ENCODE measurements at places on chromosomes 2 and 18.

- no peak for DNase-seq
Observed at GRCh38 chr2:76745605-76746004, 776.6 kb downstream of the LRRTM4 start.

GRCh38 chr2:39728941-39729351 is 50.1 kb downstream of the THUMPD2 start:
- DNase-seq = peak; percentile 2

- DNase-seq = no peak
Observed at GRCh38 chr2:68193144-68193543, 35.5 kb downstream of the PNO1 start.

GRCh38 chr2:48482313-48482712 is 47.6 kb upstream of the STON1 start:
- no peak for DNase-seq

GRCh38 chr18:27964811-27965210 is 212.1 kb downstream of the CDH2 start:
- no peak for DNase-seq

- DNase-seq = no peak
Observed at GRCh38 chr18:78693429-78693828, 286.2 kb upstream of the SALL3 start.

DNA sequence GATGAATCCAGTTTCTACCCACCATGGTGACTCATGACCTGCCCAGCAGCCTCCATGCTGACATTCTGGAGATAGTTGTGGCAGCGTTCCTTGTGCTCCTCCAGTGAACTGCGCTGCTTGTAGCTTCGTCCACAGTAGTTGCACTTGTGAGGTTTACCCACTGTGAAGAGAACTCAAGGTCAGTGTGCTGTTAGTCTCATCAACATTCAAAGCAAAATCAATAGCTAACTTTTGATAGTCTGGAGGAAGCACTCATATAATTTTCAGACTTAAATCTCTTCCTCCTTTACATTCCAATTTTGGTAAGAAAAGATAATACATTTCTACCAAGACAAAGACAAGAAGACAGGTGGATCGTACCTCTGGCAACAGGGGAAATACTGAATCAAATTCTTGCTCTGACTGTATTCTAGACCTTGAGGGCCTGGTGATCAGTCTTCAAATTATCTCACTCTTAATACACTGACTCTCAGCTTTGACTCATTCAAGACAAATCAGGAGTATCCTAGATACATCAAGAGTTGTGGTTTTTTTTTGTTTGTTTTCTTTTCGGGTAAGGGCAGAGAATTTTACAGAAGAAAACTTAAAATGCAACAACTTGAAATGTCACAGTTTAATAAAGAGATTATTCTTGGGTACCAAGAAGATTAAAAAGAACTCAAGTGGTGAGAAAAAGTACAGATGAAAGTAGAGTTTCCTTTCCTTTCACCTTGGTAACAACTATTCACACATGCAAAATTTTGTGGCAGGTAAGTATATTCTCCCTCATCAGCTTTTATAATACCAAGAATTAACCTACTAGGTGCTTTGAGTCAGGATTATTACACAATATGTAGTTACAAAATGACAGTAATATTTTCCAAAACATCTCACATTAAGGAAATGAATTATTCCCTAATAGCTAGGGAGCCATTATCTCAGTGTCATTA is 129.2 kb downstream of the IKZF2 start:
- DNase-seq = no peak

DNA sequence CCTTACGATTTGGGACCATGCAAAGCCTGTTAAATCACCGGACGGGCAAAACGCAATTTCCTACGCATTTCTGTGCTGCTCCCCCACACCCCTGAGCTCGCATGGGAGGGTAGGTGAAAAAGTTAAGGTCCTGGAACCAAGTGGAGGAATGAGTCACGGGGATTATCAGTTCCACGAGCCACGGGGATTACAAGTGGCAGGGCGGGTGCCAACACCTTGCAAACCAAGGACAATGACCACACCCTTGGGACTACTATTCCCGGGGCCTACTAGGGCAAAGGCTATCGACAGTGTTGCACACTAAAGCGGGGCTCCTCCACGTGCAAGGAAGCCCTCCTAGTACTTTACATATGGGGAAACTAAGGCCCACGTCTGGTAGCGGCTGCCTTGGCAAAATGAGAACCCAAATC is 447 bp downstream of the RETSAT start:
- peak; percentile 12 for DNase-seq

- DNase-seq = no peak
Observed at GRCh38 chr2:5766561-5766960, 74.4 kb downstream of the SOX11 start.

DNA sequence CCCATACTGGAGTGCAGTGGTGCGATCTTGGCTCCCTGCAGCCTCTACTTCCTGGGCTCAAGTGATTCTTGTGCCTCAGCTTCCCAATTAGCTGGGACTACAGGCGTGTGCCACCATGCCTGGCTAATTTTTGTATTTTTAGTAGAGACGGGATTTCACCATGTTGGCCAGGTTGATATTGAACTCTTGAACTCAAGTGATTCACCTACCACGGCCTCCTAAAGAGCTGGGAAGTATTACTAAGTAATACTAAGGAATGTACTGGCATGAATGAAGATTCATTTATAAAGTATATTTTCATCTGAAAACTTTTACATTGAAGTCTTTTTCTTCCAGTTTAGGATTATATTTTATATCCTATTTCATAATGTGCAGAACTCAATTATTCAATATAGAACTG is 38.1 kb downstream of the NUP35 start:
- no peak for DNase-seq

DNA sequence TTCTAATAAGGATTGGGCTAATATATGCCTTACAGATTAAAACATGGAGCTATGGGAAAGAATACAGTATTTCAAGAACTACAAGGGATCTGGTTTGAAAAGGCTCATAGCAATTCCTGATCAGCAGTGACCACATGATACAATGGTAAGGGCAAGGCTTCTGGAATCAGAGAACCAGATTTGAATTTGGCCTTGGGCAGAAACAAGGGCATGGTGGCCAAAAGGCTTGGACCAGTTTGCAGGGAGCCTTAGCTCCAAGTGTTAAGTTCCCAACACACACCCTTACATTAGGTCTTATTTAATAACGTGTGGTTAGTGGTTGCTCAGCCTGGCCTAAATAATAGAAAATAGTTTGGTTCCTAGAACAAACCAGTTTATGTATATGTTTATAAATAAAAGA is 87.7 kb downstream of the ZAP70 start:
- DNase-seq = no peak

GRCh38 chr2:216803791-216804190 is 56.1 kb downstream of the TNP1 start:
- no peak for DNase-seq

DNA sequence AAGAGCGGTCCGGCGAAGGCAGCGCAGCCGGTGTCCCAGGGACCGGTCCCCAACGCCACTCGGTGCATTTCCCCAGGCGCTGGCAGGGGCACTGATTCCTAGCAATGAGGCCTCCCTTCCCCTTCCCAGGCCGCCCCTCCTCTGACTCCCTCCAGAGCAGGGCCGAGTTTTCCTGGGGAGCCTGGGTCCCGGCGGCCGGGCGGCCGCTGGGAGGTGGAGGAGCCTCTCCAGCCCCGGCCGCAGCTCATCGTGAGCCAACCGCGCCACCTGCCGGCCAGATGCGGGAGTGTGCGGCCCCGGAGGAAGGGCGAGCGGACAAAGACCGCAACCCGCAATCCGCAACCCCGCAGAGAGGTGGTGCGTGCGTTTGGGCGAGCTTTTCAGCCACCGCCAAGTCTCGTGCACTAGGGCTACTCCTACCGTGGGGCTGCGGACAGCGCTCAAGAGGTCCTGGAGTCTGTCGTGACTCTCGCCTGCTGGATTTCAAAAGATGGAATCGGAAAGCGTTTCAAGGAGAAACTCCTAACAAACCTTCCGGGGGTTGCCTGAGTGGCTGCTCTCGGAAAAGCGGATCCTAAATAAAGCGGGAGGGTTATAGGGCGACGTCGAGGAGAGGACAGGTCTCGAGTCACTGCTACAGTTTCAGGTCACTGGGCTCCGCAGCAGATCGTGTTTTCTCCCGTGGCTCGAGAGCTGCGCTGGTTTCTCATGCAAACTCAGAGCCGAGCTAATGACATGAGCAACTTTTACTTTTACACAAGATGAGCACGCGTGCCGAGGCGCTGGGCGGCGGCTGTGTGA is 1.5 kb upstream of the EPHA4 start:
- peak; percentile 22 for DNase-seq

GRCh38 chr2:82487354-82487753 is 1971.7 kb downstream of the SUCLG1 start:
- DNase-seq = no peak

GRCh38 chr2:127623388-127624319 is 22.3 kb upstream of the GPR17 start:
- DNase-seq = no peak

GRCh38 chr18:4801151-4801550 is 346.0 kb upstream of the DLGAP1 start:
- no peak for DNase-seq

GRCh38 chr18:23568281-23569138 is 17.8 kb downstream of the NPC1 start:
- DNase-seq = no peak

DNA sequence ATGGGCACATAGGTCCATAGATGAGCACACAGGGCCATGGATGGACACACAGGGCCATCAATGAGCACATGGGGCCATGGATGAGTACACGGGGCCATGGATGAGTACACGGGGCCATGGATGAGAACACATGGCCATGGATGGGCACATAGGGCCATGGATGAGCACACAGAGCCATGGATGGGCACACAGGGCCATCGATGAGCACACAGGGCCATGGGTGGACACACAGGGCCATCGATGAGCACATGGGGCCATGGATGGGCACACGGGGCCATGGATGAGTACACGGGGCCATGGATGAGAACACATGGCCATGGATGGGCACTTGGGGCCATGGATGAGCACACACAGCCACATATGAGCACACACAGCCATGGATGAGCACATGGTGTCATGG is 192.6 kb upstream of the HDAC4 start:
- no peak for DNase-seq

- no peak for DNase-seq
Observed at GRCh38 chr2:2501454-2502200, 170.6 kb upstream of the MYT1L start.

- no peak for DNase-seq
Observed at GRCh38 chr2:19793132-19793750, 108.5 kb downstream of the TTC32 start.

DNA sequence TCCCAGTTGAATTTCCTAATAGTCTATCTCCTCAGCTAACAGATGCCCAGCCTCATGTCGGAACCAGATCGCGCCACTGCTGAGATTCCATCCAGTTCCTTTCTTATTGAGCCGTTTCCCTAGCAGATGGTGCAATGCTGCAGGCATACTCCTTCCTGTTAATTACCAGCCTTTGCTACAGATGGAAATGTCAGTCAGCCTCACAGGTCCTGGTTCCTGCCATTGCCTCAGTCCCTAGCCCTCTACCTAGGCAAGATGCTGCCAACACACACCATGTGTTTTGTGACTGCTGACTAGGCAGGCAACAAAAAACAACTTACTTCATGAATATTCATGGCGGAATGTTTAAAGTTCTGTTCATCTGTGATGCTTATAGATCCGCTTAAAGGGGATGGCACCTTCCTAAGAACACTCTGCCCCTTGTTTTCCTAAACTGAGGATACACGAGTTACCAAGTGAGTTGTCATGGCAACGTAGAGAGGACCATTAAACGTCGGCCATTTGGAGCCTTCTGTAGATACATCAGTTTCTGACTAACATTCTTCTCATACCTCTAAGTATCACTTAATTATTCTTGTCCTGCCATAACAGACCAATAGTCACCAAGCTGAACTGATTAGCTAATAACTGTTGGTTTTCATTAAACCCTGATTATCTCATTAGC is 749.5 kb downstream of the RNF144A start:
- no peak for DNase-seq

DNA sequence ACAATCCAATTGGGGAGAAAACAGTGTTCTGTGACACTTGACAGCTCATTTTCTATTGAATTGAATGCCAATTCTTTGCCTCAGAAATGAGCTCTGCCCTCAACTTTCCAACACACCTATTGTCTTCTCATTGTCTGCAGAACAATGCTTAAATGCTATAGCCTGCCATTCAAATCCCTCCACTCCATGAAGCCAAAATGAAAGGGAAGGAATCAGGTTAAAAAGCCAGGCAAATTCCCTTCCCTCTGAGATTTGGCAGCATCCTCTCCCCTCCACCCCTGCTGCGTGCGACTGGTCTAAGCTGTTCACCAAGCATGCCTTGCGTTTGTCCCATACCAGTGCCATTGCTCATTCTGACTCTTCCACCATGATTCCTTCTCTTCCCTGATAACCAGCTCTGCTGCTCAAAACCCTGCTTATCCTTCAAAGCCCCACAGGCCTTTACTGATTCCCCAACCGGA is 32.4 kb upstream of the TMEM131 start:
- no peak for DNase-seq

- no peak for DNase-seq
Observed at GRCh38 chr2:133390156-133390555, 178.1 kb downstream of the NCKAP5 start.

DNA sequence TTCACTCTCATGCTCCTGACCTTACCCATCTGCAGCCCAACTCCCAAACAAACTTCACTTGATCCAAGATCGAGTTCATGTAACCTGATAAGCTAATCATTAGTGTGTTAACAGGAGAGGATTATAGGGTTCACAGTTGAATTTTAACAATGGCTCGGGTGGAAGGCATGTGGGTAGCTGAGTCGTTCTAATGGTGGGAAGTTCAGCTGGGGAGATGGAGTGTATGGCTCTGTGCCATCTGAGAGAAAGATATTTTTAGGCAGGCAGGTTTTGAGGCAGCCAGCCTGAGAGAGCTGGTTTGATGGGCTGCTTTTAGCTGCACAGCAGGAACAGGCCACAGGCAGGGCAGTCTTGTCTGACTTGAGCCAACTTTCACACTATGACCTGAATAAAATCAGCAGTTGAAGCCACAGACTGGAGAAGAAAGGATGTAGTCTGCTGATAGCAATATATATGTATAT is 17.7 kb upstream of the NFE2L2 start:
- DNase-seq = no peak

- no peak for DNase-seq
Observed at GRCh38 chr2:6337472-6337820, 528.3 kb downstream of the CMPK2 start.

DNA sequence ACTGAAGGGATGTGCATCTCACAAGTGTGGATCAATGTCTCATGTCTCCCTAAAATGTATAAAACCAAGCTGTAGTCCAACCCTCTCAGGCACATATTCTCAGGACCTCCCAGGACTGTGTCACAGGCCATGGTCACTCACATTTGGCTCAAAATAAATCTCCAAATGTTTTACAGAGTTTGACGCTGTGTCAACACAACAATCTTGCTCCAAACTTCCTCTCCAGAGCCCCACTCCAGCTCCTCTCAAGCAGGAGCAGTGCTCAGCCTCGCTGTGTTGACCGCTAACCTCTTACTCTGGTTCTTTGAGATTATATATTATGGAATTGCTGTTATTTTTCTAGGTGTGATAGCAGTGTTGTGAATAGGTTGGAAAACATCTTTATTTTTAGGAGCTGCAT is 56.2 kb downstream of the CYP27C1 start:
- DNase-seq = no peak

Measured in HCT116 (cell line).